ENCODE measurements at places on chromosomes 16 and 17.

- no peak for DNase-seq
Observed at GRCh38 chr17:39325528-39326240, 75.7 kb downstream of the FBXL20 start.

GRCh38 chr17:67891481-67892119, 66.3 kb downstream of the BPTF start:
- DNase-seq = no peak

GRCh38 chr16:89319886-89320781, 102.6 kb downstream of the ZNF778 start:
- DNase-seq = no peak

- no peak for DNase-seq
Observed at GRCh38 chr16:22614271-22614947, 103.7 kb downstream of the NPIPB5 start.

- no peak for DNase-seq
Observed at GRCh38 chr17:49505854-49506253, 10.8 kb downstream of the NGFR start.

DNA sequence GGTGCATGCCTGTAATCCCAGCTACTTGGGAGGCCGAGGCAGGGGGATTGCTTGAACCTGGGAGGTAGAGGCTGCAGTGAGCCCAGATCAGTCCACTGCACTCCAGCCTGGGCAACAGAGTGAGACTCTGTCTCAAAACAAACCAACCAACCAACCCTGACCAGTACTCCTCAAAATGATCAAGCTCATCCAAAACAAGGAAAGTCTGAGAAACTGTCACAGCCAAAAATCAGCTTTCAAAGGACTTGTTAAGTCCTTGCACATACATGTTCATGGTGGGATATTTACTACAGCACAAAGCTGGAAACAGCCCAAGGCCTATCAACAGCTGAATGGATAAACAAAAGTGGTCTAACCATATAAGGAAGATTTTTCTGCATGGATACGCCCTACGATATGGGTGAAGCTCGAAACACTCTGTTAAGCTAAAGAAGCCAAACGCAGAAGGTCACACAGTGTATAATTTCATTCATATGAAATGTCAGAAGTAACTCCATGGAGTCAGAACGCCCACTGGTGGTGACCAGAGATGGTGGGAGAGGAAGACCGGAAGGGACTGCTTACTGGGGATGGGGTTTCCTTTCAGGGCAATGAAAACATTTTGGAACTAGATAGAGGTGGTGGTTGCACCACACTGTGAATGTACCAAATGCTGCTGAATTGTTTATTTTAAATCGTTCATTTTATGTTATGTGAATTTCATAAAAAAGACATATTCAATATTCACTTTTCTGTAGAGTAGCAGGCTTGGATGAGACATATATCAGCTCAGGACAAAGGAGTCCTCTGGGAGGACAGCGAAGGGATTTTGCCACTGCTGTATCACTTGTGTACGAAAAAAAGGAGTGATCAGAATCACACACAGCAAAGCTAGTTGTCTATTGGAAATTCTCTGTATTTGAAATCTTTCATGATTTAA, 17.7 kb downstream of the CCL17 start:
- DNase-seq = no peak

- no peak for DNase-seq
Observed at GRCh38 chr16:28183484-28183883, 28.3 kb downstream of the XPO6 start.

GRCh38 chr17:41975099-41976083, 8.8 kb downstream of the CNP start:
- DNase-seq = no peak

GRCh38 chr16:31474173-31474714, 2.3 kb downstream of the TGFB1I1 start:
- no peak for DNase-seq

DNA sequence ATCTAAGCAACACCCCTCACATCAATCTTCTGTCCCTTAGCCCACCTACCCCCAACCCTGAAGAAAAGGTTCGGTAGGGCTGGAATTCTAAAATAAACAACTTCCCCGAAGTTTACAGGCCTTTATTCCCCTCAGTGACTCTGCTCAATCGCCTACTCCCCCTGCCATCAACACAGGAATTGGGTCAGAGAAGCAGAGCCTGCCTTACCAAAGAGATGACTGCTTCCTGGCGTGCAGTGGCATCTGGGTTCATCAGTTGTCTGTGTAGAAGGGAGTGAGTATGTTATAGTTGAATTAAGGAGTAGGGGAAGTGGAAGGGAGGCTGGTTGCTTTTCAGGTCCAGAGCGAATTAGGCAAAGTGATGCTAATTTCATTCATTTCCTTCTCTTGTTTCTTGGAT, 12.7 kb downstream of the HEATR9 start:
- DNase-seq = no peak

DNA sequence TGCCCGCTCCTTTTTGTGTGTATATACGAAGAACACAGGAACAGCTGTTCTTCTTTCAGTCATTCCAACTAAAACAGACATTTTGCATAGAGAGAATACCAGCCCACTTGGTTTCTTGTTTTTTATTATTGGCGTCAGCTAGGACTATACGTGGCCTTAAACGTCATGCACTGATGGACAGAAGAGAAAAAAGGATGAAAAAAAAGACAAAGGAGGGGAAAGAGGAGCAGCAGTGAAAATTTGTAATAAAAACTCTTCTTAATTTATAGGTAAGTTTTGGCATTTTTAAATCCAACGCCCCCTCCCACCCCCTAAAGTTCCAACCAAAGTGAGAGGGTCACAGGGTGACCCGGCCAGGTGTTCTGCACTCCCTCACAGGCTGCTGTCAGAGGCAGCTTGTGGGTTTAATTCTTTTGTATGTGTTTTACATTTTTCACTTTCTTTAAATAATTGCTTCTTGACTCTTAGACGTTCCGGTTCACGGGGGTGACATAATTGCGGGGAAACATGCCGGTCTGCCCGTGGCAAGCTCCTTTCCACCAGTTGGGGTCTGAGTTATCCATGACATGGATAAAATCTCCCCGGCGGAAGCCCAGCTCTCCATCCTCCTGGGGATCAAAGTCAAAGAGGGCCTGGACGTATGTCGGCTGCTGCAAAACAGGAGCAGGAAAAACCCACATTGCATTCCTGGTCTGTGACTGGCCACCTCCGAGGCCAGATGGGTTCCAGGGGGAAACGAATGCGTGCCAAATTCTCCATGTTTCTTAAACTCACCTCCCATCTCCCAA, 30.9 kb upstream of the SLC25A19 start:
- no peak for DNase-seq

DNA sequence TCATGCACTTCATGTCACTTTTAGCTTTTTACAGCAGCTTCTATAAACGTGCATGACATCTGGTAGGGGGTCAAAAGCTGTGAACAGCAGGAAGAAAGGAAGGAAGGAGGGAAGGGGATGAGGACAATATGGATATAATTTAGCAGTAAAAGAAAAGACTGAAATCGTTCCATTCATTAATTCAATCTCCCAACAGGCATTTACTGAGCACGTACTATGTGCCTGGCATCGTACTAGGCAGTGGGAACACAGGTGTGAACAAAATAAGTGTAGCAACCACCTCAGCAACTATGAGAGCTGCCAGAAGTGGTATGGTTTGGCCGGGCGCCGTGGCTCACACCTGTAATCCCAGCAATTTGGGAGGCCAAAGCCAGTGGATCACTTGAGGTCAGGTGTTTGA, 19.1 kb upstream of the USP7 start:
- DNase-seq = no peak

DNA sequence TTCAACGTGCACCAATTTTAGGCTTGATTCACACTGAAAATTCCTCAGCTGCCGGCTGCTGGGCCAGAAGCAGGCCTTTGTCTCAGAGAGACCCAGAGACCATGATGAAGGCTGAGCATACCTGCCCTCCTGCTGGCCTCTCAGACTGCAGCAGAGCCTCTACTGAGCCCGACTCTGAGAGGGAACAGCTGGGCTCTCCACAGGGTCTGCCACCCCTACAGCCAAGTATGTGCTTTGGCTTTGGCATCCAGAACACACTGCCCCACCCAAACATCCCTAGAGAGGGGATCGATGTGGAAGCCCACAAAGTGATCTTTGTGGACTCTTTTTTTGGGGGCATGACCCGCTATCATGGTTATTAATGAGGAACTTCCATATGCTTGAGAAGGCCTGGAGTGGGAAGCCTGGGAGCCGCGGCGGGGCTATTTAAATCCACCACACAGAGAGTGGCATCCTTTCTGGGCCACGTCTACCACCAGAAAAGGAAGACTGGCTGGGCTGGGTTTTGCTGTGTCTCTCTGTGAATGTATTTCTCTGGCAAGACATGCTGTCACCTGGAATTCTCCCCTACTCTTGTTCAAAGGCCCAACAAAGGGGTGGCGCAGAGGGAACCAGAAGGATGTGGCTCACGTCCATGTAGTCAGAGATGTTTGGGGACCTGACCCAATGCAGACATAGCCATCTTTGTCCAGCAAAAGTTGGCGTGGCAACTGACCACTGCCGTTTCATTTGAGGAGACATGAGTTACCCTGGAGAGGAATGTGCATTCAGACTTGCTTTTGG, 69.3 kb downstream of the GNAO1 start:
- no peak for DNase-seq

GRCh38 chr16:62391134-62391533, 354.9 kb upstream of the CDH8 start:
- DNase-seq = no peak

GRCh38 chr16:9645911-9646310, 536.3 kb downstream of the GRIN2A start:
- DNase-seq = no peak

DNA sequence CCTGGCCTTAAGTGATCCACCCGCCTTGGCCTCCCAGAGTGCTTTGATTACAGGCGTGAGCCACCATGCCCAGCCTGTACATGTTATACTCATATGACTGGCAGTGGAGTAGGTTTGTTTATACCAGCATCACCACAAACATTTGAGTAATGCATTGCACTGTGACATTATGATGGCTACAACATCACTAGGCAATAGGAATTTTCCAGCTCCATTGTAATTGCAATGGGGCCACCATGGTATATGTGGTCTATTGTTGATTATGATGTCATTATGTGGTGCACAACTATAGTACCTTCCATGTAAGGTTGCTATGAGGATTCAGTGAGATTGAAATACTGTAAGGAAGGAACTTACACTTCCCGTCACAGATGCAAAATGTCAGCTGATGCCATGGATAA, 168.9 kb downstream of the COPRS start:
- DNase-seq = no peak

DNA sequence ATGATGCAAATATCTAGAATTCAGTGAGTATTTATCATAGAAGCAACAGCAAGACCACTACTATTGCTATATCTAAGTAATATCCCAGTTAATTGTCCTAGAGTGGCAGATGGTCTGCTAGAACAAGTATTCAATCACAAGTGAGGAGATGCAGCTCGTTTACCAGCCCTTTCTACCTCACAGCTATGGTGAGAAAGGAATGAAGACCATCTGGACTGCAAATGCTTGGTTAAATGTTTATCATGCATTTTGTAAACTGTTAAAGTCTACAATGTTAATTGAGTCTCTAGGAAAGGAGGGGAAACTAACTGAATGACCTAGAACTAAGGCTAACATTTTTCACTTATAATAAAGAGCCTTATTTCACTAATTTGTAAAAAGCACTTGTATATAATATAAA, 52.5 kb downstream of the CNOT1 start:
- no peak for DNase-seq

- no peak for DNase-seq
Observed at GRCh38 chr17:40034426-40035161, 19.4 kb downstream of the CSF3 start.

DNA sequence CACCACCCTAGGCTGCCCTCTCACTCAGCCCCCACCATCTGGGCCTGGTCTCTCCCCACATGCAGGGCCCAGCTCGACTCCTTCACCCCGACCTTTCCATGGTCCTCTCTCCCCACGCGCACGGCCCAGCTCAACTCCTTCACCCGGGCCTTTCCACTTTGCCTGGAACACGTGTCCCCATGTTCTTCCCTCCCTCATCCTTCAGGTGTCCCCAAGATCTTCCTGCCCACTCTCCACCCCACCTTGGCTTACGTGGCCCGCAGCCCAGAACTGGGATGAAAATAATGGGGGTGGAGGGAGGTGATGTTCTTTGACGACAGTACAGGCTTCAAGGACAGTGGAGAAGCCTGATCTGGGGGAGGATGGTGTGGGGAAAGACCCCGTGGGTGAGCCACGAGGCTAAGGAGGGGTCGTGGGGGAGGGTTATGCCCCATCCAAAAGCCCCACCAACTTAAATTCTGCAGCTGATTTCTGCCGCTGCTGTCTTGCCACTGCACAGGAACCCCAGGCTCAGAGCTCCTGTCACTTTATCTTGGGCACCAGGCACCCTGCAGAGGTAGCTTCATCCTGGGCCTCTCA, 9.9 kb upstream of the MEAK7 start:
- DNase-seq = no peak

GRCh38 chr16:70395345-70395901, 43.5 kb downstream of the ST3GAL2 start:
- peak; percentile 29 for DNase-seq

- DNase-seq = no peak
Observed at GRCh38 chr16:69114346-69114975, 9.0 kb downstream of the HAS3 start.

GRCh38 chr17:41392278-41392677, 5.1 kb downstream of the KRT31 start:
- DNase-seq = no peak

- no peak for DNase-seq
Observed at GRCh38 chr16:77414752-77415231, 20.0 kb downstream of the ADAMTS18 start.

- DNase-seq = no peak
Observed at GRCh38 chr16:83935858-83936255, 17.2 kb upstream of the OSGIN1 start.

DNA sequence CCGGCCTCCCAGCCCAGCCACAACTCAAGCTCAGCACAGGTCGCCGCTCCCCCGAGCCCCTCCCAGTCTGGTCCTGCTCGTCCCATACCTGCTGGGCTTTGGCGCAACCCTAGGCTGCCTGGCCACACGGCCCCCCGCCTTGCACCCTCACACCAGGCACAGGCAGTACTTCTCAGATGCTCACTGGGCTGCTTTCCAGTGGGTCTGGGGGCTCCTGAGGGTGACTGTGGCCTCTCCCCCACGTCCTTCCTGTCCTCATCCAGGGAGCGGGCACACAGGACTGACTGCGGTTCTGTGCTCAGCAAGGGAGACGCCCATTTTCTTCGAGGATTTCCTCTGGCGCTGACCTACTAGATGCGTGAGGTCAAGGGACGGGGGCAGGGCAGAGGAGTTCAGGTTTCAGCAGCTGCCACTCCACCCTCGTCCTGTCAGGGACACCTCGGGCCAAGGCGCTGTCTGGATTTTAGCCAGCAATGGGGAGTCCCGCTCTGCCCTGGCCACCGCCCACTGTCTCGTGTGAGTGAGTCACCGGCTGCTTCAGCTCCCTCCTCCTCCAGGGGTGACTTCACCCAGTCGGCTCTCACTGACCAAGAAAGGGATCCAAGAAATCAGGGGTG, 115.8 kb downstream of the NPIPB11 start:
- peak; percentile 59 for DNase-seq

- no peak for DNase-seq
Observed at GRCh38 chr17:48564188-48565021, 13.7 kb downstream of the HOXB4 start.

Data from stimulated activated CD8-positive, alpha-beta memory T cell treated with anti-CD3 and anti-CD28 coated beads, Interleukin-4, amount 100 ng/mL, for 4 hours (primary cell).